Progenitor cell of endocrine pancreas (in vitro differentiated cells): ENCODE measurements at places on chromosomes 12 and 14.

DNA sequence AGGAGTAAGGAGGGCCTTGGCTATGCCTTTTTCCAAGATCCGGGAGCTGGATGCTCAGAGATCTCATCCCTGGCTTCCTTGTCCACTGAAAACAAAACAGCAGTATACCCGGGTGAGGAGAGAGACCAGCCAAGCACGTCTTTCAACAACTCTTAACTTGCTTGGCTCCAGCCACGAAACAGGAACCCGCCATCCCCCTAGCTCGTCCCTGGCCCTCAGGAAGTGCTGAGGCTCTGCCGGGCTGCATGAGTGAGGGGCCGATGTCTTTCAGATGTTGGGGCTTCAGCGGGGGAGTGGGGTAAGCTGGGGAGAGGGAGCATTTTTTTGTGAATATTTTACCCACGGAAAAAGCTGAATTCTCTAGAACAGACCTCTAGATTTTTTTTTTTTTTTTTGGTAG, 231.1 kb downstream of the CACNA1C start:
- peaks cover 2% of the 10 kb centered on the region for H3K36me3 ChIP-seq
- DNase-seq, result no peak
- H3K27ac ChIP-seq, result no peak overlapping the region
- H3K27me3 ChIP-seq, result peaks cover 19% of the 10 kb centered on the region
- no peak overlapping the region for H3K4me3 ChIP-seq

DNA sequence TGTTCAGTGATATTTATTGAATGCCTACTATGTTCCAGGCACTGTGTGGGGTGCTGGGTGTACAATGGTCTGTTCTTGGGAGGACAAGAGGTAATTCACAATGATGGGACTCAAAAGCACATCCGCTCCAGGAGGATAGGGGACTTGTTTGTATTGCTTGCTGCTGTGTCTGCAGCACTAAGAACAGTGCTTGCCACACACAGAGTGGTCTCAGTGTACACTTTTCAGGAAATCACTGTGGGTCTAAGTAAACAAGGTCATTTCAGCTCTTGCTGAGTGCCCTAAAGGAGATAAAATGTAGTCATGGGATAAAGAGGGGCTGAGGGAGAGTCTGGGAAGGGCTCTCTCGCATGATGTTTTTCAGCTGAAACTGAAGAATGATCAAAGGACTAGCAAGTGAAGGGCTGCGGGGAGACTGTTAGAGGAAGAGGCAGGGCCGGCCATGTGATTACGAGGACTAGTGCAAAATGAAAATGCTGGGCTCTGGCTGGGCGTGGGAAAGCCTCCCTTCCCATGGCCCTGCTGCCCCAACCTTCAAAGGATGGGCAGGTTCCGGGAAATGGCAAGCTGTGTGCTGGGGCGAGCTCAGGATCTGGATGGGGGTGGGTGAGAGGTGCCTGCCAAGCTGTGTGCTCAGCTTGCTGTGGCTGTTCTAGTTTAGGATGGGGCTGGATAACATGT, 39.1 kb downstream of the ADCK1 start:
- H3K4me1 ChIP-seq, result peaks cover 4% of the 10 kb centered on the region
- H3K4me3 ChIP-seq, result no peak overlapping the region
- peaks cover 1% of the 10 kb centered on the region for H3K36me3 ChIP-seq
- H3K27me3 ChIP-seq, result no peaks in the 10 kb centered on the region

GRCh38 chr14:20836668-20837338, 34.2 kb upstream of the RNASE1 start:
- H3K4me3 ChIP-seq, result no peak overlapping the region
- DNase-seq, result no peak

GRCh38 chr12:107400686-107401447, 284.7 kb upstream of the PWP1 start:
- no peak for DNase-seq
- peak overlapping the region; percentile 7 for H3K27ac ChIP-seq
- peaks cover 14% of the 10 kb centered on the region for H3K4me1 ChIP-seq
- no peaks in the 10 kb centered on the region for H3K36me3 ChIP-seq

- no peak overlapping the region for H3K4me3 ChIP-seq
- H3K27ac ChIP-seq, result no peak overlapping the region
- no peak for DNase-seq
- H3K4me1 ChIP-seq, result no peaks in the 10 kb centered on the region
- H3K27me3 ChIP-seq, result no peaks in the 10 kb centered on the region
Observed at GRCh38 chr14:96051642-96052540, 12.7 kb downstream of the C14orf132 start.

DNA sequence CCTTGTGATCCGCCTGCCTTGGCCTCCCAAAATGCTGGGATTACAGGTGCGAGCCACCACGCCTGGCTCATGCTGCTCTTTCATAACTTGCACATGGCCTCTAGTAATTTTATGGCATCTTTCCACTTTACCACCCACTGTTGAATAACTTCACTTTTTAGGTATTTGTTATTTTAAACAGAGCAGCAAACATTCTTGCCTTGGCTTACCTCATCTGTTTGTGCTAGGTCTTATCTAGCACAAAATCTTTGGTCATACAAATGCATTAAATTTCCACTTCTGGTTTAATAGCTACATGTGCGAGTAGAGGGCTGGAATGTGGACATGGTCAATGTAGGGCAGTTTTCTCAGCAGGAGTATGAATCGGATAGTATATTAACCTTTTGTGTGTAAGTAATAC, 38.8 kb upstream of the ATF7IP start:
- H3K27ac ChIP-seq, result no peak overlapping the region
- no peaks in the 10 kb centered on the region for H3K4me1 ChIP-seq
- no peak overlapping the region for H3K4me3 ChIP-seq
- no peaks in the 10 kb centered on the region for H3K27me3 ChIP-seq

DNA sequence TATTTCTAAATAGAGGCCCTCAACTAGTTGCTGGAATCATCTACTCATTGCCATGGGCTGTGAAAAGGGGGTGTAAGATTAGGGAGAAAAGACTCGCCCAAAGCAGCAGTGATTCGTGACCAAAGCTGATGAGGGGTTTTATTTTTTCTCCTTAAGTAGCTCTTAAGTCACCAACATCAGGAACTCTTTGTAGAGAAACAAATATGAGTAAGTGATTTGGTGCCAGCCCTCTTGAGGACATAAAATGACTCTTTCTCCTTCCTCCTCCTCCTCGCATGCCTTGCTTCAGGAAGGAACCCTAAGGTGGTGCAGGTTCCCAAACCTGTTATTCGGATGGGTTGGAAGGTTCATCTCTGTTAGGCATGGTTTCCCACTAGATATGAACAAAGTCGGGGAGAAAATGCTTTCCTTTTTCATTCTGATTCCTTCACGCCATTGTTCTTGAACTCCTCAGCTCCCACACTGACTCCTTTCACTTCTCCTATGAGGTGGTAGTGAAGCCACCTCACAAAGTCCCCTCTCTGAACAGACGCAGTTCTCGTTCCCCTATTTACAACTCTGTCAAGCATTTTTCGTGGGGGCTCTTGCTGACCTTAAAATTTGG, 113.4 kb downstream of the ETV6 start:
- DNase-seq, result no peak
- H3K27me3 ChIP-seq, result no peaks in the 10 kb centered on the region
- peaks cover 24% of the 10 kb centered on the region for H3K4me1 ChIP-seq
- H3K36me3 ChIP-seq, result peaks cover 9% of the 10 kb centered on the region

DNA sequence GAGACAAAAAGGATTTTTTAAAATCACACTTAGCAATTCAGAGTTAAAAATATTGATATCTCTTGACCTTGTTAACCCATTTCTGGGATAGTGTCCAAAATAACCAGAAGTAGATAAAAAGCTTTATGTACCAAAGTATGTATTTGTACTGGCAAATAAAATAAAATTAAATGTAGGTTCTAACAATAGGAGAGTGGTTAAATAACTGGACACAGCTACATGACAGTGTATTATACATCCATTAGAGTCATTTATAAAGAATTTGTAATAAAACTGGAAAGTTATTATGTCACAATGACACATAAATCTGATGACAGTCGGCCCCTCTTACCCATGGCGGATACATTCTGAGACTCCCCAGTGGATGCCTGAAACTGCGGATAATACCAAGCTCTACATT, 34.0 kb downstream of the BMAL2 start:
- H3K4me3 ChIP-seq, result no peak overlapping the region
- no peak for DNase-seq
- peaks cover 16% of the 10 kb centered on the region for H3K36me3 ChIP-seq
- no peaks in the 10 kb centered on the region for H3K27me3 ChIP-seq
- H3K27ac ChIP-seq, result no peak overlapping the region

DNA sequence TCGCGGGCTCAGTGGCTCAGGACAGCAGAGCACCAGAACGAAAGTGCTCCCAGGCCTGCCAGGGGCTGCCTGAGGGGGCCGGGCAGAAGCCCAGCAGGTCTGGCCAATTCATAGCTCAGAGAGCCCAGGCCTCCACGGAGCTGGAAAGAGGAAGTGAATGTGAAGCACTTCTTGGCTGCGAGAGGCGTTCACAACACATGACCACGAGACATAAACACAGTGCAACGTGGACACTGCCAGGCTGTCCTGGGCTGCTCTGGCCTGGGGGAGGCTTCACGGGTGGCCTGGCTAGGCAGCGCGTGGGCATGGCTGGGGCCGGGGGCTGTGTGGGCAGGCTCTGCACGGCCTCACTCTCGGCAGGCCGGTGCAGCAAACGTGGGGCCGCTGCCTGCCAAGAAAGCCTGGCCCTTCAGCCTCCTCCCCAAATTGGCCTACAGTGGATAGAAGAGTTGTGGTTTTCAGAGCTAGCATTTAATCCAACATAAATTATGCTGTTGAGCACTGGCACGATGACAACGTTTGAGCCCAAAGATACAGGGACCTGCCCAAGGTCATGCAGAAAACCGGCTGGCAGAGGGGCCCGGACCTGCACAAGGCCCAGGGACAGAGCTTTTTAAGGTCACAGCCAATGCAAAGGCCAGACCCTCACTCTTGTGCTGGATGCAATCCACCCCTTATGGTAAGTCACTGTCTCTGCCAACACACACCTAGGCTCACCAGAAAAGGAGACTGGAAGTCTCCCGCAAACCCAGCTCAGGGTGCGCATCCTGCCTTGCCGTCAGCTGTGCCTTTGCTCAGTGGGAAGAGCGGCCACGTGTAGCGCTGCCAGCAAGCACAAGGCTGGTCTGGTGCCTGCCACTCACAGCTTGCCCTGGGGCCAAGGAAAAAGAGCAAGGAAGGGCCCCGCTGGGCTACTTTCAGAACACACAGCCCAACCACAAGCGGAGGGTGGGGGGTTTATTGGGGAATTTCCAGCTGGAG, 8.6 kb downstream of the SLC25A29 start:
- H3K27ac ChIP-seq, result peak overlapping the region; percentile 73
- H3K36me3 ChIP-seq, result peaks cover 6% of the 10 kb centered on the region
- H3K4me1 ChIP-seq, result peaks cover 1% of the 10 kb centered on the region
- H3K4me3 ChIP-seq, result no peak overlapping the region
- no peak for DNase-seq

DNA sequence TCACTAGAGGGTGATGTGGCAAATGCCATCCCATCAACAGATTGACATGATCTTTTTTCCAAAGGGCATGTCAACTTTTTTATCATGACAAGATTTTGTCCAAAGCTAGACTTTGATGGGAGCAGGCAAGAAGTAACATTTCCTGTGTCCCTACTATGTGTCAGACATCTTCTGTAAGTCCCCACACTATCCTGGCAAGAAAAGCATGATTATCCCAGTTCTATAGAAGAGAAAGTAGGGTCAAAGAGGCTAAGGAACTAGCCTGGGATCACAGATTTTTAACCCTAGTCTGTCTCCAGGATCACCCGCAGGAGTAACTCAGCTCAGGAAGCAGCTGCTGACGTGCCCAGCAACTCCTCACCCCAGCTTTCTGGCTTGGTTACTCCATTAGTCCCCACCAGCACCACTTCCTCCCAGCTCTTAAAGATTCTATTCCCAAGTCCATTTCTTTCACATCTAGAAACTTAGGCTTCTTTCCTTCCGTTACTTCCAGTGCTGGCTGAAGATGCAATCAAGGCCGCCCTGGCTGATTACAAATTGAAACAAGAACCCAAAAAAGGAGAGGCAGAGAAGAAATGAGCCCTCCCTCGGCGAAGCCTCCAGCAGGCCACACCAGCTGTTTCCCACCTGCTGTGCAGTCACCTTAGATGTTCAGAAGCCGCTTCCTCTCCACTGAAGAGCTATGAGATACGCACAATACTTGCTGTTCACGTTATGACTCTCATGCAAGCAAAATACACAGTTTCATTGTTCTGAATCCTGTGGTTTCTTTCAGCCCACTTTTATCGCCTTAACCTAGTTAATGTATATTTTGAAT, 6.2 kb downstream of the ISCU start:
- no peak for DNase-seq
- H3K4me1 ChIP-seq, result peaks cover under 1% of the 10 kb centered on the region
- H3K36me3 ChIP-seq, result peaks cover 12% of the 10 kb centered on the region
- no peak overlapping the region for H3K4me3 ChIP-seq
- H3K27me3 ChIP-seq, result peaks cover 3% of the 10 kb centered on the region

GRCh38 chr12:76259660-76260389, 88.4 kb downstream of the BBS10 start:
- no peak overlapping the region for H3K27ac ChIP-seq
- no peak for DNase-seq
- peaks cover 3% of the 10 kb centered on the region for H3K4me1 ChIP-seq
- no peak overlapping the region for H3K4me3 ChIP-seq

- no peaks in the 10 kb centered on the region for H3K36me3 ChIP-seq
- H3K4me3 ChIP-seq, result no peak overlapping the region
- no peaks in the 10 kb centered on the region for H3K27me3 ChIP-seq
- H3K4me1 ChIP-seq, result peaks cover 1% of the 10 kb centered on the region
- H3K27ac ChIP-seq, result no peak overlapping the region
Observed at GRCh38 chr12:48423171-48423570, 49.2 kb upstream of the ANP32D start.

- H3K4me1 ChIP-seq, result no peaks in the 10 kb centered on the region
- no peak overlapping the region for H3K4me3 ChIP-seq
- DNase-seq, result peak; percentile 17
- no peak overlapping the region for H3K27ac ChIP-seq
- peaks cover 6% of the 10 kb centered on the region for H3K36me3 ChIP-seq
- no peaks in the 10 kb centered on the region for H3K27me3 ChIP-seq
Observed at GRCh38 chr12:57803319-57803893, 15.1 kb downstream of the AVIL start.

- H3K4me3 ChIP-seq, result no peak overlapping the region
- no peaks in the 10 kb centered on the region for H3K27me3 ChIP-seq
- H3K4me1 ChIP-seq, result peaks cover 5% of the 10 kb centered on the region
- no peaks in the 10 kb centered on the region for H3K36me3 ChIP-seq
Observed at GRCh38 chr14:66650491-66650911, 142.6 kb downstream of the GPHN start.

DNA sequence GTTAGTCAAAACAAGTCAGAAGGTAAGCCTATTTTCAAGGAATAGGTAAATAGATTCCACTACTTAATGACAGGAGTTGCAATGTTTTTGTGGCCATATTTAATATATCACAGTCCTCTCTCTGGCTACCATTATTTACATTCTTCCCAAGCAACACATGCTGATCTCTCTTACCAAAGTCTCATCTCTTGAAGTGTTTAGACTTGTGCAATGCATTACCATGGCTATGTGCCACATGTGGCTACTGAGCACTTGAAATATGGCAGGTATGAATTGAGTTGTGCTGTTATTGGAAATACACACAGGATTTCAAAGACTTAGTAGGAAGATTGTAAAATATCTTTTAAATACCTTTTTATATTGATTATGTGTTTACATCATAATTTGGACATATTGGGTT, 262.4 kb upstream of the PDE3A start:
- no peak overlapping the region for H3K27ac ChIP-seq
- no peak for DNase-seq
- H3K36me3 ChIP-seq, result no peaks in the 10 kb centered on the region
- peaks cover 2% of the 10 kb centered on the region for H3K4me1 ChIP-seq

- H3K36me3 ChIP-seq, result no peaks in the 10 kb centered on the region
- DNase-seq, result no peak
- H3K27ac ChIP-seq, result no peak overlapping the region
- no peaks in the 10 kb centered on the region for H3K27me3 ChIP-seq
- H3K4me1 ChIP-seq, result no peaks in the 10 kb centered on the region
- no peak overlapping the region for H3K4me3 ChIP-seq
Observed at GRCh38 chr12:127650626-127651025, 616.3 kb upstream of the TMEM132C start.
